ENCODE measurements at places on chromosomes 1 and 21.

- DNase-seq, result no peak
Observed at GRCh38 chr1:212367474-212368072, 47.1 kb downstream of the PACC1 start.

- no peak for DNase-seq
Observed at GRCh38 chr1:245448531-245448930, 293.7 kb downstream of the KIF26B start.

DNA sequence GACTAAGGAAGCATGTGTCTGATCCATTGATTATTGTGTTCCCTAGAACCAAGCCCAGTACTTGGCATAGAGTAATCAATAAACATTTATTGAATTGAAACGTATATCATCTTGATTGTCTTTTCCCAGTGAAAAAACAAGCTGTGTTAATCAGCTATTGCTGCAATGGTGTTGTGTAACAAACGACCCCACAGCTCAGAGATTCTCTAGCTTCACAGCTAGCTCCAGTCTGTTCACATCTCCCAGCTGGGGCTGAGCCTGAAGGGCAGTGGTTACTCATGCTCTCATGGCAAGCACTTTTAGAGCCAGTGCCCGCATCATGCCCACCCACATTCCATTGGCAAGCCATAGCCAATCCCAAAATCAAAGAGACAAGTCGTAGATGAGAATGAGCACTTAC is 237.4 kb upstream of the RAB4A start:
- no peak for DNase-seq

- no peak for DNase-seq
Observed at GRCh38 chr1:19738669-19739068, 61.0 kb downstream of the TMCO4 start.

DNA sequence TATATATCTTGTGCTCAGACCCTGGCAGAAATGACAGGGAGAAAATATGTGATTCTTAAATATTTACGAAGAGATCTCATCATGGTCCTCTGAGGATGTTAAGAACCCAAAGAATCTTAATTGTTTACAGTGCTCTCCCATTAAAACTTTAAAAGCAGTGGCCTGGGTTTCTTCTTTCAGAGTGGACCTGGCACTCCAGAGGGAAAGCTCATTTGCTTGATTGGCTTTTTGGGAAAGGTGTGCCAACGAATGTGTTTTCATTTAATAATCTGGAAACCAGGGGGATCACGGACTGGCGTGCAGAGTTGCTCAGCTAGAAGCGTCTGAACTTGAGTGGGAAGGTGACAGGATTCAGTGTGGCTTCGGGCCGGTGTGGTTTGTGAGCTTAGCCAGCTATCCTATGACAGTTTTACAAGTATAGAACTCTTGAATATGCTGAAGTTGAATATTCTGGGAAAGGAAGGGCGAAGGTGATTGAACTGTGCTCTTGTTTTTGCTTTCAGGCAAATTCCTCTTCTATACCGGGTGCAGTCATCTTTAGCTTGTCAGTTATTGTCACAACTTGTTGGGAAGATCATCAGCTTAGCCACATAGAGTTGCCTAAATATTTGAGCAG is 154.8 kb downstream of the C1orf21 start:
- DNase-seq, result no peak

DNA sequence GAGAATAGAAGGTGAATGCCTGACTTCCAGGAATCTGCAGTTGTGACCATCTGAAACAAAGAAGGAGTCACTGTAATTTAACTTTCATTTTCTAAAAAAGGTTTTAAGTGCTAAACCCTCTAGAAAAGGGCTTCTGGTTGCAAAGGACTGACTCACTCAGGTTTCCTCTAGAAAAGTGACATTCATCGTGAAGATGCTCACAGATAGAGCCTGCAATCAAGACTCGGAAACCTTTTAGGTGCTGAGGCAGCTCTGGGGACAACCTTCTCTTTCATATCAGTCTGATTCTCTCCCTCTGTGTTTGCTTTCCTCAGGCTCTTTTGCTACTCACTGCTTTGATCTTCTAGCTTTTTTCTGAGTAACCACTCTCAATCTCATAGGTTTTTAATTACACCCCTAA is 8.2 kb downstream of the BCL9 start:
- DNase-seq, result no peak

GRCh38 chr1:184405094-184405800 is 18.4 kb downstream of the C1orf21 start:
- no peak for DNase-seq

GRCh38 chr1:201904579-201904978 is 15.9 kb downstream of the SHISA4 start:
- no peak for DNase-seq

GRCh38 chr1:228445843-228446650 is 29.4 kb upstream of the TRIM17 start:
- DNase-seq, result no peak

- DNase-seq, result no peak
Observed at GRCh38 chr1:203217139-203217655, 12.3 kb downstream of the CHIT1 start.

DNA sequence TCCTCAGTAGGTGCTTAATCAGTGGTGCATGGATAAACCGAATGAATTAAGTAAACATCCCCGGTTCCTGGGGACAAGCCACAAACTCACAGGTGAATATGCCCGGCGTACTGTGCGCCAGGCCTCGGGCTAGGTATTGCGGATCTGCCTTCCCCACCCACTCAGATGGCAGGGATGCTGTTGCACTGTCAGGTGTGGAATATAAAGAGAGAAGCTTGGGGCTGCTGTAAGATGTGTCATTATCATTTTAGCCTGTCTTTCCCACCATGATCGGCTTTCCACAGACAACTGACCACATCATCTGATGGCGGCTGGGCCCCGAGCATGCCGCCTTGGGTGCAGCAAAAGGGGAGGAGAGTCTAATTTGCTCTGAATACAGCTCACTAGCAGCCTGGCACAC is 45.4 kb upstream of the LRP8 start:
- DNase-seq, result no peak

DNA sequence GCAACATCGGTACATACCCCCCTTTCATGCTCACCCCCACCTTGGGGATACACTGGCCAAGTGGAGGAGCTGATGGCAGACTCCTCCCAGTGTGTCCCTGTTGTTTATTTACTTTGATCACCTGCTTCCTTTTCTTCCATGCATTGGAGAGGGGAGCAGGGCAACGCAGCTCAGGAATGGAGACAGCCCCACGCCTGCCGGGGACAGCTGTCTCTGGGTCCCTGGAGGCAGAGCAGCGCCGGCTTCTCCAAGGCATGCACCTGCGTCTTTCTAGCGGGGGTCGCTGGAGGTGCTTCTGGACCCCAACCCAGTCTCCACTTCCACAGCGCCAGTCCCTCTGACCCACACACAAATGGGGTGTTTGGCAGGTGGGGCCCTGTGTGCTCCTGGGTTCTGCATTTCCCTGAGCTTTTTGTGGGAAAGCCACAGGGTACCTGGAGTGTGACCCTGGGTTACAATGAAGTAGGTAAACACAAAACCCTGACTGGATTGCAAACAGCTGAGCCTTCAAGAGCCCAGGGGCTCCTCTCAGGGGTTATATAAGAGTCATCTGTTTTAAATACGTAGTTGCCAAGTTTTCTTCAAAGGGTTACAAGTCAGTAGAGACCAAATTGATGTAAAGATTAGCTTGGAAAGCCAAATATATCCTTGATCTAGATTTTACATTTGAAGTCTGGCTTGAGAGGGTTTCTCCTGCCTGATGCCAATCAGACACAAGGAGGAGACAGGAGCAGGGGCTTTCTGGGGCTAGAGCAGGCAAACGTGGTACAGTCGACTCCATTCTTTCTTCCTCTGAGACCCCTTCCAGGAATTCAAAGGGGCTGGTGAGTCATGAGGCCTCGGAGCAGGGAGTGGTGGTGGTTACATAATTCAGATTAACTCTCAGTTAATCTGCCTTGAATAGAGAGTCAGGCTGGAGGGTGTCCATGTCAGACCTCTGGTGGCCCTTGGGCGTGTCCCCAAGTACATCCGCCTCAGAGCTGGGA is 4.5 kb downstream of the AJAP1 start:
- no peak for DNase-seq

DNA sequence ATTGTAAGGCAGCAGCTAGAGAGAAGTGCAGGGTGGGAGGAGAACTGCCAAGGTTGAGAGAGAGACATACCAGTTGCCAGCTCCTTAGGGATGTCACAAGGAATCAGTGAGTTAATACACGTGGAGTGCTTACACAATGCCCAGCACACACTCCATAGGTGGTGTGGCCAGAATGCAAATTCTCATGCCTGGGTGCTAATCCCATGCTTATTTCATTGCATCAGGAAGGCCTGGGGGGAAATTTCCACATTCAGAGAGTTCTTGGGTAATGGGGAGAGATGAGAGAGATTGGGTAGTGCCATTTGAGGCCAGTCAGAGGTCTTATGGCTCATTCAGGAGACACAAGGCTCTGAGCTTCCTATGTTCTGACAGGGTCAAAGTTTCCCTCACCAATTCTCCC is 38.7 kb downstream of the GJA5 start:
- no peak for DNase-seq

DNA sequence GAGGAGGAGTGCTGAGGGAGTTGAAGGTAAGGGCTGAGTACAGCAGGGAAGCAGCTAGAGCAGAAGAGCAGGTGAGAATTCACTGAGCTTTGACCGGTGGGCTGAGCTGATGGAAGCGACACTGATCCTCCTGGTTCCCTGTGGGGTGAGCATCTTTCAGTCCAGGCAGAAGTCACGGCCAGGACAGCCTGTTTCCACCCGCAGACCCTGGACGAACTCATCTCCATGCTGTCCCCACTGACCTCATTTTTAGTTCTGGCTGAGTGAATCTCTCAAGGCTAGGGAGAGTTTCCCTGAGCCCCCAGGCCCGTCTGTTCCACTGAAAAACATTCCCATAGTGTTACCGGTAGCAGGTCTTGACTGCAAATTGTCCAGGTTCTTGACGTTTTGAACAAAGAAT is 31.5 kb downstream of the FAM163A start:
- no peak for DNase-seq

- DNase-seq, result no peak
Observed at GRCh38 chr21:28235169-28235895, 757.3 kb downstream of the LTN1 start.

GRCh38 chr1:17045634-17046333 is 8.0 kb downstream of the SDHB start:
- DNase-seq, result peak; percentile 16

GRCh38 chr1:210074904-210075303 is 136.9 kb downstream of the SYT14 start:
- DNase-seq, result no peak

Measured in T-helper 1 cell (primary cell).